Left ventricle myocardium inferior (tissue), 1 donor: ENCODE measurements at places on chromosomes 4 and X. TPM values are rescaled to one million over a fixed set of nuclear protein-coding genes. Genes with fewer than 3 reads are reported as not detected.

DNA sequence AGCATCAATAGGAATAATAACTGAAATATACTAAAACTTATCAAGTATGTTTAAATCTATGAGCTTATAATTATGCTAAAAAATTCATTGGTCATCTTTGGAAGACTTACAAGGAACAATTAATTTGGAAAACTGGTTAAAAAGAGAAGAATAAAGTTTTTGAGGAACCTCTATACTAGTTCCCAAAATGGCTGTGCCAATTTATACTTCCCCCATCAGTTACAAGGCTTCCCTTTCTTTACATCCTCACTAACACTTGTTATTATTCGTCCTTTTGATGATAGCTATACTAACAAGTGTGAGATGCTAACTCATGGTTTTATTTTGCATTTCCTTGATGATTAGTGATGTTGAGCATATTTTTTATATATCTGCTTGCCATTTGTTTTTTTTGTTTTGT is 17.1 kb downstream of the OGT start:
- peaks cover 52% of the 10 kb centered on the region for H3K36me3 ChIP-seq
- peaks cover 11% of the 10 kb centered on the region for H3K4me1 ChIP-seq
- no peak for DNase-seq
- no peaks in the 10 kb centered on the region for H3K27me3 ChIP-seq

DNA sequence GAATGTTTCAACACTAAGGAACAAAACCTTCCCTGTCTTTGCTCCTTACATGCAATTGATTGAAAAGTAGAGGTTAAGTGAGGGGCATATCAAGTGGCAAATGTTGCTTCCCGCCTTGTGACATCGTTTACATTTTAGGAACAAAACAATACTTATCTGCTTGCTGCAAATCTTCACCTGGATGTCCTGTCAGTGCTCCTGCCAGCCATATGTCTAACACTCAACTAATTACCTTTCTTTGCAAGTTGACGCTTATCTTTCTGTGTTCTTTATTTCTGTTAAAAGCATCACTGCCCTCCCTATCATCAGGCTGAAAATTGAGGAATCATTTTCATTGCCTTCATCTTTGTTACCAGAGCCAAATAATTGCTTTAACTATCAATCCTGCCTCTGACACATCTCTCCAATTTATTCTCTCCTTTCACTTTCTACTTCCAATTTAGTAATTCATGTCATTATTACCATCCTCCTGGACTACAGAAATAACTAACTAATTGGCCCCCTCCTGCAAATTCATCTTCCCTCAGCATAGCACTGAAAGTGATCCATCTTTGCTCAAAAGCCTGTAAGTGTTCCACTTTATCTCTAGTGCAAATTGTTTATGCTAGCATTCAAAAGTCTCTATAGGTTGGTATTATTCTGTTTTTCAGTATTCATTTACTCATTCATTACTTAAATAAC is 298.7 kb upstream of the ATOH1 start:
- H3K36me3 ChIP-seq, result no peaks in the 10 kb centered on the region
- H3K4me3 ChIP-seq, result no peak overlapping the region
- no peaks in the 10 kb centered on the region for H3K27me3 ChIP-seq
- no peak overlapping the region for H3K27ac ChIP-seq
- no peak for DNase-seq
- no peaks in the 10 kb centered on the region for H3K4me1 ChIP-seq

- H3K36me3 ChIP-seq, result no peaks in the 10 kb centered on the region
- H3K27me3 ChIP-seq, result no peaks in the 10 kb centered on the region
- DNase-seq, result no peak
- peak overlapping the region; percentile 46 for H3K4me3 ChIP-seq
- H3K4me1 ChIP-seq, result peaks cover 50% of the 10 kb centered on the region
Observed at GRCh38 chr4:85514117-85514516, 39.2 kb downstream of the ARHGAP24 start.

DNA sequence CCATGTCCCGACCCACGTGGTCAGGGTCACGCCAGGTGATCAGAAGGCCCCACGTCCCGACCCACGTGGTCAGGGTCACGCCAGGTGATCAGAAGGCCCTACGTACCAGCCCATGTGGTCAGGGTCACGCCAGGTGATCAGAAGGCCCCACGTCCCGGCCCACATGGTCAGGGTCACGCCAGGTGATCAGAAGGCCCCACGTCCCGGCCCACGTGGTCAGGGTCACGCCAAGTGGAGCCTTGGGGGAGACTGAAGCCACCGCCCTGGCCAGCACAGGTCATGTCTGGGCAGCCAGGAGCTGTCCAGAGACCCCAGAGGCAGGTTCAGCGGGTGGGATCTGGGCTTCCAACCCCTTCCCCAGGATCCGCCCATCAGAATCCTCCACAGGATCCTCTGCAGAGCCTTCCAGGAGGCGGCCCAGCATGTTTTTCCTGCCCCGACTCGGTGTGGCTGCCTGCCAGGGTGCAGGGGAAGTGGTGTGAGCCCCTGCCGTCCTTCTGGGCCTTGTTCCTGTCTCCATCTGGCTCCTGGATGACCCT is 58.4 kb downstream of the FAM53A start:
- H3K4me1 ChIP-seq, result peaks cover 5% of the 10 kb centered on the region
- no peak overlapping the region for H3K4me3 ChIP-seq
- H3K27me3 ChIP-seq, result no peaks in the 10 kb centered on the region

- peaks cover 98% of the 10 kb centered on the region for H3K36me3 ChIP-seq
- H3K4me1 ChIP-seq, result no peaks in the 10 kb centered on the region
- DNase-seq, result no peak
- no peaks in the 10 kb centered on the region for H3K27me3 ChIP-seq
- no peak overlapping the region for H3K27ac ChIP-seq
Observed at GRCh38 chr4:48556268-48556667, 66.2 kb downstream of the ZAR1 start.

Gene CCDC149
- total RNA-seq, result 9.0 TPM

Gene UGT2B7
- not detected for total RNA-seq

DNA sequence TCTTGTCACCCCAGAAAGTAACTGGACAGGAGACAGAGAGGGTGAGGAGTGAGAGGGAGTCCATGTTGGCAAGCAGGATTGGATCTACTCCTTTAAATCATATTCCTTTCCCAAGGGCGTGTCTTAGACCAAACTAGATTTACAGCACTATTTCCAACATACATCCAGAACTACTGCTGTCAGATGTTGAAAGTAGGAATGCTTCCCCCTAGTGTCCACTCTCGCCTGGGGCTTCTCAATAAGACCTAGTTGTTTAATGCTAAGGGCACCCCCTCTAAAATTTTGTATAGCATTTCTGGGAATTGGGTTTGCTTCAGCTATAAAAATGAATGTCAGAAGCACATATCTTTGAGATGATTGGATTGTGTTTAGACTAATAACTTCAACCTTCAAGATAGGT is 13.3 kb downstream of the OFD1 start:
- no peaks in the 10 kb centered on the region for H3K4me1 ChIP-seq
- H3K36me3 ChIP-seq, result peaks cover 6% of the 10 kb centered on the region
- DNase-seq, result peak; percentile 18
- H3K27ac ChIP-seq, result no peak overlapping the region

DNA sequence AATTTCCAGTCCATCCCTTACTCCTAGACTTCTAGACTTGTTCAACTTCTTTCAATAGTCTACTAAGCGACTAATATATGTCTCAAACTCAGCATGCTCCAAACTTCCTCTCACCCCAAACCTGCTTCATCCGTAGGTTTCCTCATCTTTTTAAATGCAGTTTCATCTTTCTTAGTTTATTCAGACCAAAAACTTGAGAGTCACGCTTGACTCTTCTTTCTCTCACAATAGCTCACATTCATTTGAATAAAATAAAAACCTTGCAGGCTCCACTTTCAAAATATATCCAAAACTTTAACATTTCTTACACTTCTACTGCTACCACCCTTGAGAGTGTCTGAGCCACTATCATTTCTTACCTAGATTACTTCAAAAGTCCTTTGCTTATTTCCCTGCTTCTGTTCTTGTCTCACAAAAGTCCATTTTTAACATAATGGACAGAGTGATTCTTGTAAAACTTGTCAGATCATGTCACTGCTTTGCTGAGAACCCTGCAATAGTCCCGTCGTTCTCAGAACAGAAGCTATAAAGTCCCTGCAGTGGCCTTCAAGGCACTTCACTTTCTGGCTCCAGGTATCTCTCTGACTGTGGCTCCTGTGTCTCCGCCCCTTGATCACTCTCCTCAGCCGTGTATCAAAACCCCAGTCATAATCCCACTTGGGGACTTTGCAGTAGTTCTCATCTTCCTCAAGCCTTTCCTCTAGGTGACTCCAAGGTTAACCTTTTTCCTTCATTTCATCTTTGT is 167.6 kb downstream of the ARHGAP24 start:
- no peaks in the 10 kb centered on the region for H3K36me3 ChIP-seq
- no peaks in the 10 kb centered on the region for H3K4me1 ChIP-seq
- DNase-seq, result no peak
- no peak overlapping the region for H3K4me3 ChIP-seq

Gene NBDY
- 26.5 TPM for total RNA-seq

DNA sequence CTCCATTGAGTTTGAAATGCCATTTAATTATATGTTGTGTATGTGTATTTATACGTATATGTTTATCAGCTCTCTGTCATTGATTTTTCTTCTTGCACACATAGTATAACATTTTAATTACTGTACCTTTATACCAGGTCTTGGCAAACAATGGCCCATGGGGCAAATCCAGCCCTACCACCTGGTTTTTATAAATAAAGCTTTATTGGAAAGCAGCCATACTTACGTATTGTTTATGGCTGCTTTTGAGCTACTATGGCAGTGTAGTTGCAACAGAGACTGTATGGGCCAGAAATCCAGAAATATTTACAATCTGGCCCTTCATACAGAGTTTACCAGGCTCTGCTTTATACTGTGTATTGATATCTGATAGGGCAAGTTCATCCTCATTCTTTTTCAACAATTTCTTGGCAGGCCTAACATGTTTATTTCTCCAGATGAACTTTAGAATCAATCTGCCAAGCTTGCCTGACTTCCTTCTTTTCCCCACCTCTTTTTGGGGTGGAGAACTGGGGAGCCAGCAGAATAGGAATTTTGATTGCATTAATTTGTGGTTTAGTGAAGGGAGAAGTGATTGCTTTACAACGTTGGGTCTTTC is 15.8 kb downstream of the DCUN1D4 start:
- DNase-seq, result no peak
- H3K4me3 ChIP-seq, result no peak overlapping the region
- H3K27ac ChIP-seq, result no peak overlapping the region

DNA sequence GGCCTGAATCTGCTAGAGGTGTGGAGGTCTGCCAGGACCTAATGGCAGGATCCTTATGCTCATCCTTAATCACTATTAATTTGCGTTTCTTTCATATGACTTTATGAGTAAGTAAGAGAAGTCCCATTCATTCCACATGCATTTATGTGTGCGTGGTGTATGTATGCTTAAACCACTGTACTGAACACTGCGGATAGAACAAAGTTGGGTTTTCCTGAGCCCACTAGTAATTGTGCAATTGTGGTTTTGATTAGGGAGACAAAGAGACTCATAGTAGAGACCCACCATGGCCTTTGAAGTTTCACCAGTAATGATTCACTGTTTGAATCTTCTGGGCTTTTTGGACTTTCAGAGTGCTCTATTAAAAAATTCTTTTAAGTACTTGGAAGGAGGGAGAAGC is 498.5 kb upstream of the DIPK2B start:
- H3K4me1 ChIP-seq, result no peaks in the 10 kb centered on the region
- H3K36me3 ChIP-seq, result no peaks in the 10 kb centered on the region
- no peak overlapping the region for H3K27ac ChIP-seq
- no peak overlapping the region for H3K4me3 ChIP-seq
- no peaks in the 10 kb centered on the region for H3K27me3 ChIP-seq
- no peak for DNase-seq

Gene RBMX2
- 11.6 TPM for total RNA-seq
